Mucosa of gallbladder (tissue), 1 donor: ENCODE measurements at places on chromosomes 11 and 22. TPM values are rescaled to one million over a fixed set of nuclear protein-coding genes. Genes with fewer than 3 reads are reported as not detected.
A peak's percentile ranks its signal among the peaks of the same experiment; 100 is the strongest.

The IGF2 gene
- total RNA-seq: 32.5 TPM

The CYB5R2 gene
- 8.1 TPM for total RNA-seq

The TIGD3 gene
- total RNA-seq: 0.29 TPM

The WNT7B gene
- 22.1 TPM for total RNA-seq

The NXPE2 gene
- not detected for total RNA-seq

The PNPLA5 gene
- not detected for total RNA-seq

DNA sequence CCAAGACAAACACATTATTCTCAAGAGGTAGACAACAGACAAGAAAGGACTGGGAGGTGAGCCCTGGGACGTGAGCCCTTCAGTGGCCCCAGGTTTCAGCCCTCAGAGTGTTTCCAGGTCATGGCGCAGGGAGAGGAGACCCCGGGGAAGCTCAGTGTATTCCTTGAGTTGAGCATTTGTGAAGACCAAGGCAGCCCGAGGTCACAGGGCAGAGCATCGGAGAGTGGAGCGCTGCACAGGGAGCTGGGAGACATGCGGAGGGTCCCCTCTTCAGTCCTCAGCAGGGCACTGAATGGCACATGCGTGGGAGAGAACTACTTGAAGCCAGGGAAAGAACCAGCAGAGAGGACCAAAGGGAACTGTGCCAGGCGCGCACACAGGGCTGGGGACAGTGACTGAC is 11.7 kb downstream of the KRTAP5-6 start:
- DNase-seq: no peak

DNA sequence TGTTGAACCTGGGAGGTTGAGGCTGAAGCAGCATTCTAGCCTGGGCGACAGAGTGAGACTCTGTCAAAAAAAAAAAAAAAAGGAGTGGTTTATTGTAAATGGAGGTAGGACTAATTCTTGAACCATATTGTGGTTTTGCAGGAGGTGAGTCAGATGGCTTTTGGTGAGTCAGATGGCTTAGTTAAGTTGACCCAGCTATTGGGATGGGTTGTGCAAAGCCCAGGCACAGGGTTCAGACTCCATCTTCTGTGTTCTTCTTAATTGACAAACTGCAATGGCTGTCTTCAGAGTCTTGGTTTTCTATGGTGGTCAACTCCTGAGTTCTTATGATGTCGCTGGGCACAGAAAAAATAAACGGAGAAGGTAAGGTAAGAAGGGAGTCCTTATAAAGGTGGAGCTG is 182.7 kb downstream of the ADAMTS15 start:
- no peak for DNase-seq

DNA sequence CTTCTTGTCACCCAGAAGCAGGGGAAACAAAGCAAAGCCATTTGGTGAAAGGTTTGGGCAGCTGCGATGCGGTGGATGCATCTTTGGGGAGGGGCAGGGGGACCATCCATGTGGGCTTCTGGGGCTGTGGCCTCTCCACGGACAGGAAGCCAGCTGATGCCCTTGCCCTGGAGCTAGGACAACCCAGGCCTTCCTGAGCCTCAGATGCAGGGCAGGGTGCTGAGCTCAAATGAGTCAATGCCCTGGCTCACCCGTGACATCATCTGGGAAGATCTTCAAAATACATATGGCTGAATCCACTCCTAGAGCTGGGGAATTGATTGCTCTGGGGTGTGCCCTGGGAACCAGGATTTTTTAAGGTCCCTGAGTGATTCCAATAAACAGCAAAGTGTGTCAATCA is 1418.2 kb downstream of the TBC1D22A start:
- DNase-seq: no peak

DNA sequence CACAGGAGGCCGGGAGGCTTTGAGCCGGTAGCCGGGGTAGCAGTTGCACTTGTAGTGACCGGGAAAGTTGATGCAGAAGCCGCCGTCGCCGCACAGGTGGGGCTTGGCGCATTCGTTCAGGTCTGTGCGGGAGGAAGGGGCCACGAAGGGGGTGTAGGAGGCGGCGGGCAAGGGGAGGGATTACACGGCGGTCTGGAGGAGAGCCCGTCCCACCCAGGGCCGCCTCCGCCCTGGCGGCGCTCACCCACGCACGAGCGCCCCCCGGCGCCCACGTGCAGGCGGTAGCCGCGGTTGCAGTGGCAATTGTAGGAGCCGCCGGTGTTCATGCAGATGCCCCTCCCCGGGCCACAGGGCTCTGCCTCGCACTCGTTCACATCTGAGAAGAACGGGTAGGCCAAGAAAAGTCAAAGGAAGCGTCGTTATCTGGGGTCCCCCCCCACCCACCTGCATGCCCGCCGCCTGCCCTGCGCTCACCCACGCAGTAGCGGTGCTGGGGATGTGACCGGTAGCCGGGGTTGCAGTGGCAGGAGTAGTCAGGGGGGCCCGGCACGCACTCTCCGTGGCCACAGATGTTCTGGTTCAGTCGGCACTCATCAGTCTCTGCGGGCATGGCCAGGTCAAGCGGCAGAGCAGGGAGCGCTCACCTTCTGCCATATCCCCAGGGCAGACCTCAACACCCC is 10.6 kb downstream of the LTBP3 start:
- DNase-seq: no peak

GRCh38 chr11:4019891-4020290 is 74.7 kb upstream of the RRM1 start:
- DNase-seq: no peak

GRCh38 chr11:120017582-120018150 is 120.2 kb downstream of the TRIM29 start:
- no peak for DNase-seq

- no peak for DNase-seq
Observed at GRCh38 chr11:126081915-126082250, 19.2 kb upstream of the CDON start.

- DNase-seq: no peak
Observed at GRCh38 chr11:90587896-90588295, 365.0 kb upstream of the CHORDC1 start.

- DNase-seq: peak; percentile 27
Observed at GRCh38 chr11:113991170-113991569, 16.3 kb downstream of the HTR3A start.

DNA sequence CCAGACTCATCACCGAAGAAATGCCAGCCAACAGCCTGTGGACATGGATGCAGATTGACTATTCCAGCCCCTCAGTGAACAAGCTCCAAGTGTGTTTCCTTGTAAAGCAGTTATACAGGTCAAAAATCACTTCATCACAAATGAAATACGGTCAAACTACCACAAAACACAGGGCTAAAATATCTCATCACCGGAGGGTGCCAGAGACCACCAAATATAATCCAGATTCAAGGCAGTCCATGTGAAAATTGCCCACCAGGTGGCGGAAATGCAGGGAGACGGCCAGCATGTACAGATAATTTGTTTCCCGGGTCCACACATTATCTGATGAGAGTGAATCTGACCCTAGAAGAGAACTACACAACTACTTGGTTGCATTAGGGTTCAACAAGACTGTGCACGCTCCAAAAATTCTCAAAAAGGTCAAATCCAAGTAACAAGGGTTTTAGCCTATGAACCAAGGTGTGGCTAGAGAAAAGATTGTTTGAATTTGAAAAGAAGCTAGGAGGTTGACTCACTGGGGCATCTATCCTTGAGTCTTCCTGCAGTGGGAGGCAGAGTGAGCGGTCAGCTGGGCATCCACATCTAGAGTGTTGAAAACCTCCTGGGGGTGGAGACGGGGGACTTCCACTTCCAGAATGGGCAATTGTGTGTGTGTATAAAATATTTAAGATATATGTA is 71.7 kb downstream of the IGLL5 start:
- DNase-seq: peak; percentile 87

DNA sequence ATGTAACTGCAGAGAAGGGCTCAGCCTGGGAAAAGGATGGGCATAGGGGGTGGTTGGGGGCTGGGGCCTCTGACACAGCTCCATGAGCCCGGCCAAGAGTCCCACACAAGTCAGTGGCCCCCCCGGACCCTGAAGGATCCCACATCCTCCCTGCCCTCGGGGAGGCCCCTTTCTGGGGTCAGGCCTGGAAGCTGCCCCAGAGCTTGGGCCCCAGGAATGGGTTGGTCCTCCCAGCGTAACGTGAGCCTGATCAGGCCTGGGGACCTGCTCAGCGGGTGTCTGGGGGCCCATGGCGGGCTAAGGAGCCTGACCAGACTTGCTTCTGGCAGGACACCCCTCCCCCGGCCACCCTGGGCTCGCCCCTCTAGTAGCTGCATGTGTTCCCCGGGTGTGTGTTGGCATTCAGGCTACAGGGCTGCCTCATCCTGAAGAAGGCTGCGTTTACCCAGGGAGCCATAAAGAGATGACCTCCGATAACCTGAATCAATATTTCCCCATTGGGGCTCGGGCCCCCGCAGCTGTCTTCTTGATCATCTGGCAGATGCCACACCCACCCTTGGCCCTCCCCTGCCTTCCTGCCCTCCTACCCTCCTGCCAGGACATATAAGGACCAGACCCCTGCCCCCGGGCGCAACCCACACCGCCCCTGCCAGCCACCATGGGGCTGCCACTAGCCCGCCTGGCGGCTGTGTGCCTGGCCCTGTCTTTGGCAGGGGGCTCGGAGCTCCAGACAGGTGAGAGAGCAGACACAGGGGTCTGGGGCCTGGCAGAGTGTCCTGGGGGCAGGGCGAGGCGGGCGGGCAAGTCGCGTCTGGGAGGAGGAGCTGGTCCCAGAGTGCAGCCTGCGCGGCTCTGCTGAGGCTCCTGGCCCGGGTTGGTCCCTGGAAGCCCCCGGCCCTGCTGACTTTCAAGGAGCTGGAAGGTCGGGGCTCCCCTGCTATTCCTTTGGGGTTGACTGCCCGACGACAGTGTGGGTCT is at the start of gene MUC2:
MUC2 (plus strand) TSS at position 631 of the 978 bp plus-strand sequence.
- DNase-seq: no peak

DNA sequence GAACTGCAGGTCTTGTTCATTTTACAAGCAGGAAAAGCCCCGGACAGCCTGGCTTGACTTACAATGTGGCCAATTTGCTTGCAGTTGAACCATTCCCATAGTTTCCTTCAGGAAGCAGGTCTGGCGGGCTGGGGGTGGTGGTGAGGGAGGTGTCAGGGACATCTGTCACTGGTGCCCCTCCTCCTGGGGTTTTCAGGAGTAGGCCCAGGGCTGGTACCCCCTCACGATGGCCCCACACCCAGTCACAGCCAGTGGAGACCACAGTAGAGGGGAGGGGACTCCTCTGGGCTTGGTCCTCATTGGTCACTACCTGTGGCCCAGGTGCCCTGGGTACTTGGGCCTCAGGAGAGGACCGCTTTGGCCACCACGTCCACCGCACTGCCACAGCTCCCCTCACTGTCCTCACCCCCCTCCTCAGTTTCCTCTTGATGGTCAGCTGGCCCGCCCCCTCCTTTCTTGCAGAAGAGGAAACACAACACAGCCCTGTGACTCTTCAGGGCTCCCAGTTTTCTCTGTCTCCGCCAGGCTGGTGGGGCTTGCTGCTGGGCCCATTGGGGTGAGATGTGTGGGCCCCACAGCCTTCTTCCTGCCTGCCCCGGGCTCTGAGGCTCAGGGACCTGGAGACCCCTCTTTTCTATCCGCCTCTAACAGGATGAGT is 39.8 kb upstream of the SHISAL1 start:
- DNase-seq: no peak

DNA sequence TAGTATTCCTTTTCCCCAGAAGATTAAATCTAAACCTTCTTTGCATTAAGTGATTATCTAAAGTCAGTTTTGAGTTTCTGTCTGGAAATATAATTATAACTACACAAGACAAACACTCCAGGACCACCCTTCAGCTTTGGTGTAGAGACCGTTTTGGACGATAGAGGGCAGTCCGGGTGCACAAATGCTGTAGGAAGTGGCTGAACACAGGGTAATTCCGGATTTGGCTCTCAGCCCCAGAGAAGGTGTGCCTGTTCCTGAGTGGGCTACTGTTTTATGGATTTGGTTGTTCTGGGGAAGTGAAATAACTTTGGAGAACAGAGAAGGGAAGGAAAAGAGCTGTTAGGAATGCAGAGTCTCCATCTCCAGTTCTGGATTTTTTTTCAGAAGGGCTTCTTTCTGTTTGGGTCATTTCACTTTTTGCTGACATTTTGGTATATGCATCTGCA is 14.8 kb downstream of the EXT2 start:
- DNase-seq: peak; percentile 35

DNA sequence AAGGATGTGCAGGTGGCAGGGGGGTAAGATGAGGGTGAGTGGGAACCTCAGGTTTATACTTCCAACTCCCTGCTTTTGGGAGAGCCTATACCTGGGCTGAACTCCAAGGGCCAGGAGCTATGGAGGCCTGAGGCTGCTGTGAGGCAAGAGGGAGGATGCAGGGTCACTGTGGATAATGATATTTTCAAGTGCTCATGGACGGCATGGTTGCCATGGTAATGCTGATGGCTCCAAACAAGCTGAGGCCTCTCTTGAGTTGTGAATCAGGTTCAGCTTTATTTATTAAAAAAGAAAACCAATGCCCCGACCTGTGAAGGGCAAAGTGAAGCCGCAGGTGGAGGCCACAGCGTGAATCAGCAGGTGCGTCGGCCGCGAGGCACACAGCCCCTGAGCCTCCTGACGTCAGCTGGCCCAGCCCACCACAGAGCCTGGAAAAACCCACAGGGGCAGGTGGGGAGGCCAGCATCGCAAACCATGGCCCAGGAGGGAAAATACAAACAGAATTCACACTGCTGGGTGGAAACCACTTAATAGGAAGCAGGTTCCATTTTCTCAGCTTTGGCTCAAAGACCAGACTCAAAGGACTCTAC is 17.4 kb upstream of the CREB3L1 start:
- DNase-seq: no peak

GRCh38 chr22:44567846-44568493 is 69.9 kb upstream of the RTL6 start:
- DNase-seq: peak; percentile 51

GRCh38 chr11:16773981-16774935 is 35.8 kb downstream of the C11orf58 start:
- no peak for DNase-seq

GRCh38 chr22:37497062-37497599 is 10.9 kb upstream of the MFNG start:
- no peak for DNase-seq

GRCh38 chr11:14044916-14045315 is 82.4 kb downstream of the SPON1 start:
- DNase-seq: no peak

DNA sequence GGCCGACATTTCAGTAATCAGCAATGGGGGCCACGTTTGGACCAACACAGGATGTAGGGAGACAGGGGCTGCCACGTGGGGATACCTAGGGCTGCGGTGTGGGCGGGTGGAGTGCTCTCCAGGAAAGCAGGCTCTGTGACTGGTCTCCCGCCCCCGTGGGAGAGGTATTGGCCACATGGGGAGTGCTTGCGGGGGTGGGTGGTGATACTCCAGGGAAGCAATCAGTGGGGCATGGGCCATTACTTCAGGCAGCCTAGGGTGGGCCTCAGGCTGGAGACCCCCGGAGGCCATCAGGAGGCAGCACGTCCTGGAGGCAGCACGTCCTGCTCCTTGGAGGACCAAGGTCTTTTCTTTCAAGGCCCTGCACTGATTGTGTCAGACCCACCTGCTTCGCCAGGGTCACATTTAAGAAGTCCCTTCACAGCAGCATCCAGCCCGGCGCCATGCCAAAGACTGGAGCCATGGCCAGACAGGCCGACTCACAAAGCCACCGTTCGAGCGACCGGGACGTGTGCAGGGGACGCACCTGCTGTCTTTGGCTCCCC is 3.0 kb upstream of the MUC2 start:
- no peak for DNase-seq
